AG08396 (cell line): ENCODE measurements at places on chromosomes 3 and 15.
A peak's percentile ranks its signal among the peaks of the same experiment; 100 is the strongest.

- no peak for DNase-seq
These were observed 205.3 kb downstream of the ZBTB20 start for GRCh38 chr3:114941626-114942309.

GRCh38 chr3:15310491-15311370 lies 21.7 kb downstream of the SH3BP5 start:
- peak; percentile 27 for DNase-seq

- DNase-seq, result no peak
These were observed 179.4 kb upstream of the CGNL1 start for GRCh38 chr15:57196865-57197264.

DNA sequence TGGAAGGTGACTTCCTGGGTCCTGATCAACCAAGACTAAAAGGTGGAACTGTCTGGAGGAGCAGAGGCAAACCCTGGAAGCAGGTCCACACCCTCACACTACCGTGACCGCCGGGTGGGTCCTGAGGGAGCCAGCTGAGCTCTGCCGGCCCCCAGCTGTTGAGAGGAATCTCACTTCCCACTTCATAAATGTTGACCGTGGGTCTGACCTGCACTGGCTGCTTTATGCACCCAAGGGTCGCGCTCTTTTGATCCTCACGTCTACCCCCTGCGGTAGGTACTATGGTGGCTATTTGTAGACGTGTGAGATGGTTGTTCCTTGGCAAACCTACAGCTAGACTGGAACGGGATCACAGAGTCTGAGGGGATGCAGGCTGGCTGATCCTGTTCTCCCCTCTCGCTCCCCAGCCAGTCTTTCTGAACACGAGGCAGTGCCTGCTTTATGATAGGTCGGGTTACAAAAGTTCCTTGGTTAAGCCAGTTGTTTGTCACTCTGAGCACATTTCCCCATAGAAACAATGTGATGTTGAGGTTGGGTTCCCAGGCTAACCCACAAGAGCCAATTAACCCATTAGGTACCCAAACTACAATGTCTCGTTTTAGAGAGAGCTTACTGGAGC lies 113.0 kb upstream of the ETV5 start:
- no peak for DNase-seq

- DNase-seq, result no peak
These were observed 317.3 kb upstream of the ARPP21 start for GRCh38 chr3:35322070-35322469.
